ENCODE measurements at places on chromosomes 7 and 10. TPM values are rescaled to one million over a fixed set of nuclear protein-coding genes. Genes with fewer than 3 reads are reported as not detected.
A peak's percentile ranks its signal among the peaks of the same experiment; 100 is the strongest.

- H3K27ac ChIP-seq, result no peak overlapping the region
- no peak for DNase-seq
- no peaks in the 10 kb centered on the region for H3K36me3 ChIP-seq
- no peak overlapping the region for H3K4me3 ChIP-seq
- no peaks in the 10 kb centered on the region for H3K4me1 ChIP-seq
- no peaks in the 10 kb centered on the region for H3K27me3 ChIP-seq
These were observed 8.1 kb upstream of the POLD2 start for GRCh38 chr7:44131173-44132029.

DNA sequence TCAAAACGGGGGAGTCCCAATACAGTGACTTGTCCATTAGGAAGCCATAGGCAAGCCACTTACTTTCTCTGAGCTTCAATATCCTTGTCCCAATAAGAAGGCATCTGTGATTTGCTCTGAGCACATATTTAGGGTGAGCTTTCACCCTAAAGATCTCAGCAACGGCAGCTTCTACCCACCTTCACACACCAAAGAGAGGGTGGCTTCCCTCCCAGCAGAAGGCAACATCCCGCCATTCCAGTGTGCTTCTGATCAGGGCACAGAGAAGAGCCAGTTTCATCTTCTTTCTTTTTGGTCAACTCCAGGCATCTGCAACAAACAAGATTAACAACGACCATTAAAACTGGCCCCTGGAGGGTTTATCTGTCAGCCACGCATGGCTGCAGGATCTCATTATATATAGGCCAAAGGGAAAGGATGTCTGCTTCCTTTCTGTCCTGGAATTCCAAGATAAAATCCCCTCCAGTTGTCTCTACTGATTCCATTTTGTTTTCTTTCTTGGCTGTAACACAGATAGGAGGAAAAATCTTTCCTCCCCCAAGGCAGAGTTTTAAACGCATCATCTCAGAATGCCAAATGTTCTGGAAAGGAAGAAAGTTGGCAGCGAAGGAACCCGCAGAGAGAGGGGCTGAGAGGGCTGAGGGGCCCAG is 491 bp upstream of the SH2D4B start:
- no peak overlapping the region for H3K4me3 ChIP-seq
- H3K27ac ChIP-seq, result no peak overlapping the region
- no peaks in the 10 kb centered on the region for H3K27me3 ChIP-seq

Gene CCDC146
- total RNA-seq, result 26.0 TPM

Gene TM9SF3
- 115 TPM for total RNA-seq

GRCh38 chr7:40492946-40493345 is 358.1 kb downstream of the SUGCT start:
- no peaks in the 10 kb centered on the region for H3K4me1 ChIP-seq
- DNase-seq, result no peak
- no peaks in the 10 kb centered on the region for H3K36me3 ChIP-seq
- no peaks in the 10 kb centered on the region for H3K27me3 ChIP-seq
- H3K4me3 ChIP-seq, result no peak overlapping the region

Gene SIRT1
- 30.7 TPM for total RNA-seq

DNA sequence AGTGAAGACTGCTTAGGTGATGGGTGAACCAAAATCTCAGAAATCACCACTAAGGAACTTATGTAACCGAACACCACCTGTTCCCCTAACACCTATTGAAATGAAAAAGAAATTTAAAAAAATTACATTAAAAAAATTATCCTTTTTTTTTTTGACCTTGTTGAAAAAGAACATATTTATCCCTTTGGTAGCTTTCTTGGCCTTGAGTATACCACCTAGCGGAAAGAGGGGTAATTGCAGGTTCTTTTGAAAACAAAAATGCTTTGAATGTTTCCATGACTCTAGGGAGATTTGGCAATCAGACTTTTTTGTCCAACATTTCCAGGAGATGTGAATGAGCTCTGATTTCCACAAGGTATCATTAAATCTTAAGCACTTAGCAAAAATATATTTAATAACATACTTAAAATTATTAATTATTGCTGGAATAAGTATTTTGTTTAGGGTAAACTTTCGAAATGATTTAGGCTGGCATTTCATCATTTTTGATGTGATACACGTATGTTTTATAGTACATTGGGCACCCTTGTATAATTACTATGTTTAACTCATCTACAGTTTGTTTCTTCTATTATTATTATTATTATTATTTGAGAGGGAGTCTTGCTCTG is 47.0 kb upstream of the ELMO1 start:
- no peaks in the 10 kb centered on the region for H3K36me3 ChIP-seq
- DNase-seq, result no peak
- H3K4me3 ChIP-seq, result no peak overlapping the region
- no peaks in the 10 kb centered on the region for H3K4me1 ChIP-seq

Gene PLXDC2
- 18.2 TPM for total RNA-seq

Gene CALML3
- total RNA-seq, result not detected

Gene HOXA2
- total RNA-seq, result 1.6 TPM

Gene HABP2
- not detected for total RNA-seq

Gene TWIST1
- total RNA-seq, result 1.8 TPM

Gene FZD8
- total RNA-seq, result 12.1 TPM

DNA sequence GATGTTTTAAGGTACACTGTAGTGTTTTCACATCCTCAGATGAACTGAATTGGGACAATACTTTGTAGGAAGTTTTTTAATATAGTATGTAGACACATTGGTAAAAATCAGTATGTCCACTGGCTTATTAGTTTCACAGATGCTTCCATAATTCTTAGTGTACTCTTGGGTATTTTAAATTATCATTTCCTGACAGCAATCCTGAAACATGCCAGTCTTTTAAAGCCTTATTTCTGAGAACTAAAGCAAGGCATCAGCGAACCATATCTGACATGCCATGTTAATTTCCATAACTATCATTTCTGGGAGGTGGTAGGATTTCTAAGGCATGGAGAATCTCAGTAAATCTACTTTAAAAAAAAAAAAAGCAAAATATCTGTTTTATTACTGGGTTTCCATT is 266.4 kb downstream of the ADK start:
- H3K36me3 ChIP-seq, result no peaks in the 10 kb centered on the region
- H3K4me3 ChIP-seq, result no peak overlapping the region
- DNase-seq, result no peak

DNA sequence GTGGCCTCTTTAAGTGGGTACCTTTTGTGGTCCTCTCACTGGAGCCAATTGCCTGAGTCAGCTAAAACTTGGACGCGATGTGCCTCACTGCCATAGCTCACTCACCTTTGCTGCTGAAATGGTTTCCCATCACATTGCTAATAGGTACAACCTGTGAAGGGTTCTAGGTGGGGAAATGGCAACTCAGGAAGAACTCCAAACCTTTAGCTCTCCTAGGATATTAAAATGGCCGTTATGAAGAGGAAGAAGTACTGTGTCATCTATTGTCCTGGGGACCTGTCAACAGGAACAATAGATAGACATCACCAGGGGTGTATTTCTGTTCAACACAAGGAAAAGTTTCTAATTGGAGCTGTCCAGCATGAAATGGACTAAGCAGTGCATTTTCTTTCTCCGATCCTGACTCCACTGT is 1.2 kb upstream of the ZNF655 start:
- H3K27me3 ChIP-seq, result no peaks in the 10 kb centered on the region
- H3K27ac ChIP-seq, result peak overlapping the region; percentile 96
- DNase-seq, result no peak
- H3K36me3 ChIP-seq, result peaks cover 15% of the 10 kb centered on the region

Gene FAM25G
- total RNA-seq, result not detected

- no peak for DNase-seq
- no peaks in the 10 kb centered on the region for H3K36me3 ChIP-seq
- H3K27me3 ChIP-seq, result no peaks in the 10 kb centered on the region
- no peak overlapping the region for H3K4me3 ChIP-seq
- H3K27ac ChIP-seq, result no peak overlapping the region
These were observed 5.2 kb downstream of the PSMG3 start for GRCh38 chr7:1564603-1565022.

Gene AGR2
- not detected for total RNA-seq

Gene EFCAB10
- total RNA-seq, result not detected

Gene CTBP2
- 57.1 TPM for total RNA-seq

Gene SPDYE3
- total RNA-seq, result not detected

- no peak for DNase-seq
- H3K36me3 ChIP-seq, result no peaks in the 10 kb centered on the region
- no peak overlapping the region for H3K4me3 ChIP-seq
- H3K4me1 ChIP-seq, result peaks cover 6% of the 10 kb centered on the region
- H3K27ac ChIP-seq, result no peak overlapping the region
These were observed 148.5 kb downstream of the MAPK8 start for GRCh38 chr10:48455055-48455391.

DNA sequence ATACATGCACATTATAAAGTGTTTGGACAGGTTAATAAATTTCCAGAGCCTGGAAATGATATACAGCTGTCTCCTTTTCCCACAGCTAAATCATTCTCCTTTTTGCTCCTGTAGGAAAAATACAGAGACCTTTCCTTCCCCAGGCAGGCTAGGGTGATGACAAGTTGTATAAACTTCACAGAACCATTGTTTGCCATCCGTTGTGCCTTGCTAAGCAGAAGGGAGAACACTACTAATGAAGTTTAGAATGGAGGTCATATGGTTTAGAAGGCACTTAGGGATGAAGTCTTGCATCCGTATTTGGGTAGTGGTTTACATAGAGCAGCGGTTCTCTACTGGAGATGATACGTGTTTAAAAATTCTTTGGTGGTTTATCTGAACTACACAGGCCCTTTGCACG is 46.0 kb downstream of the NAMPT start:
- peak overlapping the region; percentile 43 for H3K27ac ChIP-seq
- no peak overlapping the region for H3K4me3 ChIP-seq
- H3K27me3 ChIP-seq, result no peaks in the 10 kb centered on the region
- H3K36me3 ChIP-seq, result no peaks in the 10 kb centered on the region

- H3K36me3 ChIP-seq, result no peaks in the 10 kb centered on the region
- no peak for DNase-seq
- peaks cover 17% of the 10 kb centered on the region for H3K4me1 ChIP-seq
- no peak overlapping the region for H3K27ac ChIP-seq
- H3K4me3 ChIP-seq, result no peak overlapping the region
These were observed 195.4 kb downstream of the SKIDA1 start for GRCh38 chr10:21329995-21330627.

- no peaks in the 10 kb centered on the region for H3K27me3 ChIP-seq
- no peaks in the 10 kb centered on the region for H3K36me3 ChIP-seq
- peaks cover 9% of the 10 kb centered on the region for H3K4me1 ChIP-seq
- no peak overlapping the region for H3K4me3 ChIP-seq
- H3K27ac ChIP-seq, result no peak overlapping the region
- no peak for DNase-seq
These were observed 28.9 kb downstream of the GUSB start for GRCh38 chr7:65953001-65953720.

DNA sequence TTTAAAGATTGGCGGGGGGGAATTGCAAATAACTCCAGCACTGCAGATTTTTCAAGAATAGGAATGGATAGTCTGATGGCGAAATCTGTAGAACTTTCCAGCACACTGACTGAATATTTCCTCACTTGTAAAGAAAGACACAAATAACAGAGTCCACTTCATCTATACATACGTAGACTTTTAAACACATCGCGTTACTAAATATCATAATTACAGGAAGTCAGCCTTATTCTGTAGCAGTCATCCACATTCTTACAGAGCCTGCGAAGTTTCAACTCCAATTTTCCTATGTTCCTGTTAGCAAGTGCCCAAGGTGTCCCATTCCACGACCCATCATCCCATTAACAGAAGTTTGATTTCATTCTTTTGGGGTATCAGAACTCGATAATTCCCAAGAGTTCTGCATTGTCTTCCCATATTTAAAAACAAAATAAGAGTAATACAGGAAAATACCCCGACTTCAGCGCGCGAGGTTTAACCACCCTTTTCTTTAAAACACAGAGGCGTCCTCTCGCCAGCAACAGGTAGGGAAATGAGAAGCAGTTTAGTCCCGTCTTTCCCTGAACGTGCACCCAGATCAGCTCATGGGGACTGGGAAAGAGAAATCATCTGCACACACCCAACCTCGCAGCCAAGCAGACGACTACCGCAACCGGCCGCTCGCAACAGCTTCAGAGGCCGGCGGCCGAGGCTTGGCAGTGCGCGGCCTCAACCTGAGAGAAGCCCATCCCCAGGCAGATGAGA is 880 bp downstream of the HERC4 start:
- H3K36me3 ChIP-seq, result no peaks in the 10 kb centered on the region
- no peaks in the 10 kb centered on the region for H3K27me3 ChIP-seq
- H3K27ac ChIP-seq, result peak overlapping the region; percentile 97
- DNase-seq, result no peak
- H3K4me3 ChIP-seq, result peak overlapping the region; percentile 75

Gene GNB2
- total RNA-seq, result 164 TPM

Data from sigmoid colon (tissue), 7 donors.